EL (cell line): ENCODE measurements at places on chromosomes 16 and 17.

GRCh38 chr16:19118938-19119431, 5.2 kb downstream of the ITPRIPL2 start:
- peak; percentile 90 for DNase-seq

DNA sequence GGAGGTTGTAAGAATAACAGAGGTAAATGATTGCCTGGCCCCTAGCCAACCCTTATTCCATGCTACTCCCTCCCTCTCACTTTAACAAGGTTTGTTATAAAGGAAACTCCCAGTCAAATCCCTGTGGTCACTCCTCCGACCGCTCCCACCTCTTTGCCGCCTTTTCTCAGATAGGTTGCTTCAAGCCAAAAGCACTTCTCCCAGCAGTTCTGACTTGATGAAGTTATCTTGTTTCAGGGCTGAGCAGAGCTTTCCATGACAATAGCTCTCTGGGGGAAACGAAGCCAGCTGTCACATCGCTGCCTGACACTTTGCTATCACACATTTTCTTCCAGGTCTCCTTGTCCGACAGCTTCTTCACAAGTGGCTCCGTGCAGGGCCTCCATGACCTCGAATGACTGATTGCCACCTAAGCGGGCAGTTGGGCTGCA, 278.6 kb downstream of the HAPSTR1 start:
- DNase-seq = no peak

GRCh38 chr16:17776888-17777287, 306.1 kb upstream of the XYLT1 start:
- DNase-seq = no peak

- no peak for DNase-seq
Observed at GRCh38 chr17:83149029-83149725, 69.8 kb downstream of the METRNL start.

DNA sequence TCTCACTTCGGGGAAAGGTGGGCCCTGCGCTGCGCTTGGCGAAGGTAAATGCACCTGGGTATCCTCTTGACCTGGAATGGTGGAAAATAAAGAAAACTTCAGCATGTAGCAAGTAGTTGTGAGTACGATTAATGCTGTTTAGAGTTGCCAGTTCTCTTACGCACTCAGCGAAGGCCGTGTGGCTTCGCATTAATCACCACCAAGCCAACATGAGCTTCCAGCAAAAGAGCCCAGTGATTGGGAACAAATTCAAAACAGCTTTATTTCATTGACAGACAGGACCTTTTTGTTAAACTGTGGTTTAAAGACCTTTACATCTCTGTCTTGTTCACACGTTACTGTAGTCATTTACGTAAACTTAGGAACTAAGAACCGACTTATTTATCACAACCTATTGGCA, 531.4 kb downstream of the MAF start:
- no peak for DNase-seq

GRCh38 chr16:48153774-48154173, 2.0 kb downstream of the ABCC12 start:
- DNase-seq = no peak

- peak; percentile 24 for DNase-seq
Observed at GRCh38 chr17:27457731-27458523, 1.7 kb downstream of the KSR1 start.

DNA sequence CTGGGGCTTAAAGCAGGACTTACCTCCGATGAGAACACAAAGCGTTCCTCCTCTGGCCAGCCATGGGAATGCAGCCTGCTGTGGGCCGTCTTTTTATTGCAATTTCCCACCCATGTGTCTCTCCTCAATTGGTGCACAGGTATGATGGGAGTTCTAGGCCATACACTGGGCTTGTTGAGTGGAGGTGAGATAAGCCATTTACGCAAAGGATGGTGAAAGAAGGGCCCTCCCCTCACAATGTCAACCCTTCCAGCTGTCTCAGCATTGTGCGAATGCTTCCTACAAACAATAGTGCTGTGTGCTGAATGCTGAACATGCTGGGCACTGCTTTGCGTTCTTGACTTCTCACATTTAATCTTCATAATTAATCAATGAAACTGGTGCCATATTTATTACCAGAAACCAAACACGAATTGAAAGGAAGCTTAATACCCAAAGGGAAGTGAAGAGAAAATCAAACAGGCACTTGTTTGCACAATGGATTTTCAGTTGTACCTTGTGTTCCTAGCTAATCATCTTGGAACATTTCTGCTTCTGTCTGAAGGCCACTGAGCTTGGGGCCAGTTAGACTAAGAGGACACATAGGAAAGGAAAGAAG, at the start of gene GP2:
Gene GP2 (minus strand): TSS at position 70 of the 598 bp plus-strand sequence. CDS start 1,082 bp downstream, outside the sequence.
- no peak for DNase-seq

DNA sequence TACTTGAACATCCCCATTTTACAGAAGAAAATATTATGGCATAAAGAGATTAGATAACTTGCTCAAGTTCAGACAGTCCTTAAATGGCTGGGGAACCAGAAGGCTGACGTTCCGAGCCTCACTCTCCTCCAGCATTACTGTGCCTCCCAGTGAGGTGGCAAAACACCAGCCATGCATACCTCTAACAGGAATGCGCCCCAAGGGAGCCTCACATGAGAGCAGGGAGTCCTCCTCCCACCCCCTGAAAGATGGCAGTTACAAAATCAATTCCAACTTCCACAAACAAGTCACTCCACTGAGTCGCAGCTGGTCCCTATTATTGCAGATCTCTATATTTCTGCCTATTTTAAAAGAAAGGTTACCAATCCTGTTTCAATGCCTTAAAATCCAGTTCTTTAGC, 55.5 kb downstream of the ANKFY1 start:
- no peak for DNase-seq

GRCh38 chr17:73427198-73427597, 115.4 kb upstream of the CDC42EP4 start:
- DNase-seq = no peak

DNA sequence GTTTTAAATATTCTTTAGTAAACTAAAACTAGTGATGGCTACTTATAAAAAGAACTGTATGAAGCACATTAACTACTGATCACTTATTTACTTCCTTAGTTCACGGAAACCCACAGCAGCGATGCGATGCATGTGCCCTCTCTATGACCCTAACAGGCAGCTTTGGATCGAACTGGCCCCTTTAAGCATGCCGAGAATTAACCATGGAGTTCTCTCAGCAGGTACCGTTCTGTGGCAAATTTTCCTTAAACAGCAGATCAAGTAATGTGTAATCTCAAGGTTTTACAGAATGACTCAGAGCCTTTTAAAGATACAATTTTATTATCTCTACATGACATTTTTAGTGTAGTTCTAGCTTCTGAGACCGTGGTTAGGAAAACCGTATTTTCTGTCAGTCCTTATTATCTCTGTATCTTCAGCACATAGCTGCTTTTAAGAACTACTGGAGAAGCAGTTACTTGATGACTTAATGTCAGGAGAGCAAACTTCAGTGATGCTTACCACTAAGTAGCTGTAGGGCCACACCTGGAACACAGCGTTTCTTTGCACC, 43.0 kb downstream of the GAN start:
- DNase-seq = no peak

- peak; percentile 23 for DNase-seq
Observed at GRCh38 chr17:82802075-82802780, 37.6 kb downstream of the ZNF750 start.

DNA sequence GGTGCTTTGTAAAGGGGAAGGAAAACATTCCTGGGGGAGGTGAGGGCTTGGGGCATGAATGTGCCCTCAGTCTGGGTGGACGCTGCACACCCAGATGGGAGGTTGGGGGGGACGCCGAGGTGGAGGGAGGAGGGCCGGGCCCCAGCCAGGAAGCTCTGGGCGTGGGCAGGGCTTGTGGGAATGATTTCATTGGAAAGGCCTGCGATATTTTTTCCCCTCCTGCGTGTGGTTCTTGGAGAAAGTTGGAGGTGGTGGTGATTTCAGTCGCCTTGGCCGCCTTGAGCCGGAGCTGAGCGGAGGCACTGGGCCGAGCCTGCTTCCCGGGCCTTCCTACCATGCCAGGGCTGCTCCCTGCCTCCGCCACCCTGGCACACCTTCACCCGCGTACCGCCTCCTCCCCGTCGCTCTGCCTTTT, 26.4 kb upstream of the CLEC18A start:
- DNase-seq = peak; percentile 86

DNA sequence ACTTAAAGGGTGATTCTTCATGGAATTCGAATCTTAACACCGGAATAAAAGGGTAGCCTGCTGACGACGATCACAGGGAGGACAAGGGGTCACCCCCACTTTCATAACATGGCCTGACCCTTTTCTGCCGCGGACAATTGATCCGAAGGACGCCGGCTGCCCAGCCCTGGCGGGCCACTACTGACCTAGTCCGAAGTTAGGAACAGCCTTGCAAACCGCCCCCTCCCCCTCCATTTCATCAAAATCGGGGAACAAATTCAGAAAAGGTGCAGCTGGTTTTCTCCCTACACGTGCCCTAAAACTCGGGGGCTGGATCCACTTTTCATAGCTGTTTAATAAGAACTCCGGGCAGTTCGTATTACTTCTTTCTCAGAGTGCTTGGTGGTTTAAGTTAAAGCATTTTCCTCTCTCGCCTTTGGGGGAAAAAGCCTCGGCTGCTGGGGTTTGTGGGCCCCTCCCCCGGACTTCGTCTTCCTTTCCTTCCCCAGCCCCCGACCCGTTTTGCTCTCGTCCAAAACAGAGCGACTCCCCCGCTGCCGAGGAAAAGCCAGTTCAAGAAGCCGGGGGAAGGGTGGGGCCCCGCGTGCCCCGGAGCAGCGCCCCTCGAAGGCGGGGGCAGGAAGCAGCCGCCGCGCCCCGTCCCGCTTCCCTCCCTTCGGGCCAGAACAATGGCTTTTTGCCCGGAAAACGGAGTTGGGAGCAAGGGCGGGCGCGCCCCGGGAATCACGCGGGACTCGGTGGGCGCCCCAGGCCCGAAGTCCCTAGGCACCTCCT, 641 bp upstream of the CBX2 start:
- DNase-seq = peak; percentile 58

DNA sequence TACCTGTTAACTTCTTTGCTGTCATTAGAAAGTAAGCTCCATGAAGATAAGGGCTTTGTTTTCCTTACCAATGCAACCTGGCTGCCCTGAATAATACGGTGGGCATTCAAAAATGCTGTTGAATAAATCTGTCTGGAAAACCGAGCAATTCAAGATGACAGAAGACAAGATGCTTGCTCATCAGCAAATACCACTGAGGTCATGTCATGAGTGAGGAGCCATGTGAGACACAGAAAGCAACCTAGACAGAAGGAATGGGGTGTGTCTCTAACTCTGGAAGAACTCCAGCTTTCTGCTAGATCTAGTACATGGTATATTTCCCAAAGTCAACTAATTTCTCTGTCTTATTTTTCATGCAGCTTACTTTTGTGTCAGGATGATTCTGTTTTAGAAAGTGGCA, 64.2 kb downstream of the STH start:
- DNase-seq = peak; percentile 91

DNA sequence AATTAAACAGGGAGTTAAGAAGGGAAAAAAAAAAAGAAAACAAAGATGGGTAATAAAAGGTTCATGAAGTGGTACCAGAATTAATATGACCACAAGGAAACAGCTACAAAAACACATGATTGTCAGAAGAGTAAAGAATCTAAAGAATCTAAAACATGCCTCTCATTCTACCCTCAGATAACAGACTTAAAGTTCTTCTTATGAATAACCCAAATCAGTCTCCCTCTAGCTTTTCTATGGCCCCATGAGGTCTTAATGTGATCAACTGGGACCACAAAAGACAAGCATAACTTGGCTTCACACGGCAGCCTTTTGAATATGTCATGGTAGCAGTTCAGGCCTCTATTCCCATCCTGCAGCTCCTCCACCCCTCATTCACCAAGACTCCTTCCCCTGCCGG, 6.9 kb downstream of the MYH10 start:
- peak; percentile 51 for DNase-seq

GRCh38 chr16:26149364-26150190, 457.8 kb downstream of the HS3ST4 start:
- DNase-seq = no peak

- DNase-seq = no peak
Observed at GRCh38 chr16:54208237-54208636, 78.3 kb downstream of the IRX3 start.

DNA sequence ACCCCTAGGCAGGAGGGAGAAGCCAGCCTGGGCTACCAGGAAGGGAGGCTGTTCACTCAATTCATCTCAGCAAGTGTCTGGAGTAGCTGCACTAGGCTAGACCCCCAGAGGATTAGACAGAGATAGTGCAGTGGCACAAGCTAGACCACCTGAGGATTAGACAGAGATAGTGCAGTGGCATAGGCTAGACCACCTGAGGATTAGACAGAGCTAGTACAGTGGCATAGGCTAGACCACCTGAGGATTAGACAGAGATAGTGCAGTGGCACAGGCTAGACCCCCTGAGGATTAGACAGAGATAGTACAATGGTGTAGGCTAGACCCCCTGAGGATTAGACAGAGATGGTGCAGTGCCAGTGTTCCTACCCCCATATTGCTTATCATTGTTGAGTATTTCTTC, 74.1 kb upstream of the SDK2 start:
- DNase-seq = no peak

DNA sequence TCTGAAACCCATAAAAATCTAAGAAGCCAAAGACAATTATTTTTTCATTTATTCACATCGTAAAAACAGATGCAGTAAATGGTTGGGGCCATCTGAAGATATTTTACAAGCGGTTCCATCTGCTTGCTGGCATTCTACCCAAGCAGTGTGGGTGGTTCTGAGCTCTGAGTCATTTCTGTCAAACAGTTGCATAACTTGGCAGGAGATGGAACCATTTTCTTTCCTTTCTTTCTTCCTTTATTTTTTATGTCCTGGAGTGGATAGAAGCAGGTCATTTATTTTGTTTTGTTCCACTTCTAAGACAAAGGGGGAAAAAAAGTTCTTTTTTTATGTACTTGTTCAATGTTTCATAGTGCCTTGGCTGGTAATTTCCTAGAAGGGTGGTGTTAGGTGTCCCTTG, 1151.9 kb upstream of the GOT2 start:
- peak; percentile 90 for DNase-seq

- DNase-seq = peak; percentile 66
Observed at GRCh38 chr16:64151990-64152767, 969.7 kb downstream of the CDH11 start.

GRCh38 chr16:86569701-86570447, 3.2 kb downstream of the FOXC2 start:
- DNase-seq = no peak

DNA sequence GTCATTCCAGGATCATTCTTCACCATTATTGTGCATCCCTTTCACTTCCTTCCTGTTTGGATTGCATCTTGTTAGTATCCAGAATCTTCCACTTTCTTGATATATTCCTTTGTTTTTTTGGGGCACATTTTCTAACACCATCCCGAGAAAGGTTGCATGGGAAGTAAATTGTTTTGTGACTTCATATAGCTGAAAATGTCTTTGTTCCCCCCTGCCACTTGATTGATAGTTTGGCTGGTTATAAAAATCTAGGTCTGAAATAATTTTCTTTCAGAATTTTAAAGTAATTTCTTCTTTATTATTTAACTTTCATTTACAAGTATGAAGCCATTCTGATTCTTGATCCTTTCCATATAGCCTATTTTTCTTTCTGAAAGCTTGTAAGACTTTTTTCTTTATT, 32.7 kb downstream of the GAN start:
- DNase-seq = no peak

GRCh38 chr16:70644763-70645597, 1.4 kb upstream of the IL34 start:
- DNase-seq = no peak

GRCh38 chr16:11396241-11397048, 51.2 kb downstream of the RMI2 start:
- DNase-seq = peak; percentile 67

- DNase-seq = peak; percentile 28
Observed at GRCh38 chr17:71496552-71496951, 624.3 kb upstream of the SOX9 start.

GRCh38 chr17:13127921-13128602, 110.2 kb upstream of the ELAC2 start:
- no peak for DNase-seq
